ENCODE measurements at places on chromosomes 13 and 19.

- DNase-seq: no peak
Measured at GRCh38 chr19:54162241-54162805, 2.8 kb upstream of the LENG1 start.

GRCh38 chr13:104798486-104798885 is 1732.3 kb upstream of the SLC10A2 start:
- no peak for DNase-seq

- DNase-seq: no peak
Measured at GRCh38 chr19:31505596-31505910, 156.3 kb upstream of the TSHZ3 start.

GRCh38 chr13:58343076-58343475 is 711.5 kb downstream of the PCDH17 start:
- no peak for DNase-seq

DNA sequence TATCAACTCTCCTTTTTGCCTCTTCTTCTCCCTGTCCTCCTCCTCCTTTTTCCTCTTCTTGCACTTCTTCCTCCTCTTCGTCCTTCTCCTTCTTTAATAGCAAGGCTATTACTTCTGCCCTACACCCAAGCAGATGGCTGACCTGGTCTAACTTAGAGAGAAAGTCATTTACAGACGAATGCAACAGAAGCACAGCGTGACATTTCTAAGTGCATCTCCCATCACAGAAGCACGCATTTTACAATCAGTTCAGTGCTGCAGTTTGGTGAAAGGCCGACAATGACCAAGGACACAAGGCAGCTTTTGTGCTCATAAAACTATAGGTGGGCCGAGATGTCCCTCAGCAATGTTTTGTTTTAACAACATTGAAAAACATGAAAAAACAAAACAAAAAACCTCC is 231.5 kb downstream of the FGF14 start:
- no peak for DNase-seq

GRCh38 chr13:99339736-99340397 is 32.7 kb upstream of the GPR183 start:
- no peak for DNase-seq

DNA sequence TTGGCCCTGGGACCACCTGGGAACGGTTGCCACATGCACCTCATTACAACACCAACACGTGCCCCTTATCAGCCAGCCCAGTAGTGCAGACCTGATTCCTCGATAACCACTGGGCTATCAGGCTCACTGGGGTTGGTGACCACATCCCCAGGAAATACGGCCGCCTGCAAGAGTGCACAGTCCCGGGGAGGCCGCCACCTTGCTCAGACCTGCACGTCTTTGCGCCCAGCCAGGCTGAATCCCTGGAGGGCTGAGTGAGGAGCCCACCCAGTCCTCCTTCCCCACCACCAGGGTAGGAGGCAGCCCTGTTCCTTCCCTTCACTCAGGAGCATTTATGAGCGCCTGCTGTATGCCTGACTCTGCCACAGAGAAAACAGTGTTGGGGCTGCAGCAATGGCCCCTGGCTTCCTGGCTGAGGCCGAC is 67.8 kb downstream of the CEBPG start:
- DNase-seq: no peak

GRCh38 chr19:1811472-1811894 is 593 bp downstream of the ATP8B3 start:
- peak; percentile 76 for DNase-seq

DNA sequence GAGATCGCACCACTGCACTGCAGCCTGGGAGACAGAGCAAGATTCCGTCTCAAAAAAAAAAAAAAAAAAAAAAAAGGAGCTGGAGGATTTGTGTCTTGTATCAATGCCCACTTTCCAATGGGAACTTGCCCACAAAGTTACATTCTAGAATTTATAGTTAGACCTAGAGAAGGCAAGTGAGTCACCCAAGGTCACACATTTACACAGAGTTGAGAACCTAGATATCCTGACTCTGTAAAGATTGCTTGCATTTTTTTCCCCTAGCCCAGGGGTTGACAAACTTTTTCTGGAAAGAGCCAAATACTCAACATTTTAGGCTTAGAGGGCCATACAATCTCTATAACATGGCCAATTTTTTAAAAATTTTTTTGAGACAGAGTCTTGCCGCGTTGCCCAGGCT is 7.7 kb upstream of the BRD4 start:
- DNase-seq: no peak
